Activated CD8-positive, alpha-beta memory T cell treated with anti-CD3 and anti-CD28 coated beads, Interleukin-2, amount 10 ng/mL, durations not matched to agents 7 days and 5 days (primary cell): ENCODE measurements at places on chromosomes 5 and 9.

DNA sequence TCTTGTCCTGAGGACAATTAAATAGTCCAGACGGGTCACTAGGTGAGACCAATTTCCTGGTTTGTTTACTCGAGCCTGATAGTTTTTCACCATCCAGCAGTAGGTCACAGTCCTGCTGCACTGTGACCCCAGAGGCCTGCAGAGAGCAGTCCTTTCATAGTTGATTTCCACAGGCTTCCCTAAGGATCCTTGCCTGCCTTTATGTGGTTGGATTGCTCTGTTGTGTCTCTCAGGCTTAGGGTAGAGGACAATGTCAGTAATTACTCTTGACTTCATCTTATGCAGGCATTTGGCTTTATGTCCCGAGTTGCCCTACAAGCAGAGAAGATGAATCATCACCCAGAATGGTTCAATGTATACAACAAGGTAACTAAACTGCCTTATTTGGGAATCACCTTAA lies 9.0 kb upstream of the CATSPER3 start:
- DNase-seq, result no peak

GRCh38 chr5:91042936-91043255 lies 340.2 kb downstream of the ARRDC3 start:
- no peak for DNase-seq

GRCh38 chr5:61619289-61619688 lies 287.2 kb downstream of the ZSWIM6 start:
- DNase-seq, result no peak

DNA sequence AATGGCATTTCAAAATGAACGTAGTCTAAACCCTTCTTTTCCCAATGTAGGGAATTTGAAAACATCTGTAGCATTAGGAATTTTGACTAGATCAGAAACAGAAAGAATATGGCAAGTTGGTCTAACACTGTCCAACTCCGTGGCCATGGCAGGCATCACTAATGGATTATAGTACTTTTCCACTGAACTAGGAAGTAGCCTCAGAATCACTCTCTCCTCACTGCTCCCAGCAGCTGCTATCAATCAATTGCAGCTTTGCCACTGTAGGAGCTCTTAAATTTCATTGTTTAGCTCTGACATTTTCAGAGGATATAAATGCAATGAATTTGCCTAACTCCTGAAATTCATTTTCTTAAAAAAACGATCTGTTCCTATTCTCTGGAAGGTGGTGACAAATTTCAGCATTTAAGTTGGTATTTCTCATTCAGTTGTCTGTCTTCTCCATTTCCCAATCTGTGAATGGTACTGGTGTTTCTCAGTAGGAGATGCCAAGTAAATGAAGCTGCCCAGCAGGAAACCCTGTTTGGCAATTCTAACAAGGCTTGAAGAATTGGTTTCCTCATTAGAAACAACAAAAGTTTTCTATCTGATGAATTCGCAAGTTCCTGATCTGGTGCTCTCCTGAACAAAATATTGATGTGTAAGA lies 64.7 kb downstream of the TLR4 start:
- no peak for DNase-seq

DNA sequence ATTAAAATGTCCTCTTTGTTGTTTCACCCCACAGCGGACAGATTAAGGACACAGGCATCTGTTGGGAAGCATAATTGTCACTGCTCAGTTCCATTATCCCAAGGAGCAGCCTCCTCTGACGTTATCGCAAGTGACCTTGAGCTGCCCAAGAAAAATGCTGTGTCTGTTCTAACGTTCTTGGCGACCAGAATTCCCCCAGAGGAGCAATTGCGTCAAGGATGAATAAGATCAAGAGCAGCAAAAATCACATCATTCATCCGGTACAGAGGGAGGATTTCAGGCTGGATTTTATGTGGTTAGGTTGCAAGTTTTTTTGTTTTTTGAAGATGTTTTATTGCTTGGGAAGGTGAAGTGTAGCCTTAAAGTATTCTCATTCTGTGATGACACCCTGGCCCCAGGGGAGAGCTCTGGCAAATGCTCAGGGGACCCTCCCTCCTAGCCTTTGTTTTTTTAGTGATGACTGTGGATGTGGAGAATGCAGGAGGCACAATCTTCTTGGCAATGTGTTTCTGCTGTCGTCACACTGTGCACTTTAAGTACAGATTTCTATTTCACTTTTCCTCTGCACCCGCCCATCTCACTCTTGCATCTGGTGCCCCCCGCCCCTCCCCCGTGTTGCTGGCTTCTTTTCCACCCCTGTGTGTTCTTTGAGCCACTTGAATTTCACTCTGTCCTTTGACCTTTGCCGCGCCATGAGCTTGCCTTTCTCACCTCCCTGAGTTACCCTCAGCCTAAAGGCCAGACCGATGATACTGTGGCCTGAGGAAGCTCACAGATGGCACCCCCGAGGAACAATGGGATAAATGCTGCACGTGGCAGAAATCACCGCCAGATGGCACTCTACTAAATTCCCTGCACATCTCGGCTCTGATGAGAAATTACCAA lies 308.5 kb downstream of the RAB3C start:
- peak; percentile 73 for DNase-seq

- DNase-seq, result no peak
Measured at GRCh38 chr9:93038918-93039317, 19.6 kb upstream of the SUSD3 start.

DNA sequence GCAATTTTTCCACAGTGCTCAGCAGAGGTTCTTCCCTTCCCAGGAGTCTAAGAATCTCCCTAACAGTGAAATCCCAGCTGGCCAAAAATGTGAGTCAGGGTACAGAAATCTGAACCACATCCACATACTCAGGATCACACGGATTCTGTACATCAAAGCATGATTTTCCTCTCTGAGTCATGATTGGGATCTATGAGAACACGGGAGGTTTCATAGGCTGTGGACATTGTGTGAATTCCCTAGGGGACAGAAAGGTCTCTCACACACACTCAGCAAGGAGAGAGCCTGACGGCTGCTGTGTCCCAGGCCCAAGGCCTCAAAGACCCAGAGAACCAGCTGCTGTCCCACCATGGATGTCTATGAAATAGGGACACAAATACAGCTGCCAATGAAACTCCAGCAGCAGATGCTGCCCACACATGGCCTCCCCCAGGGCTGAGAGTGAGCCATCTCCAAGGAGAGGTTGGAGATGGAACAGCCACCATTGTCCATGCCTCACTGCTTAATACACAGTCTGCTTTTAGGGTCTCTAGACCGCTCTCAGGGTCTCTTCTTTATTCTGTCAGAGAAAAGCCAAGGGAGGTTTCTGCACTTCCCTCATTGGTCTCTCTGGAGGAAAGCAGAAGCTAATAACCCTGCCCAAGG lies 102.7 kb downstream of the ADAMTS12 start:
- DNase-seq, result no peak

DNA sequence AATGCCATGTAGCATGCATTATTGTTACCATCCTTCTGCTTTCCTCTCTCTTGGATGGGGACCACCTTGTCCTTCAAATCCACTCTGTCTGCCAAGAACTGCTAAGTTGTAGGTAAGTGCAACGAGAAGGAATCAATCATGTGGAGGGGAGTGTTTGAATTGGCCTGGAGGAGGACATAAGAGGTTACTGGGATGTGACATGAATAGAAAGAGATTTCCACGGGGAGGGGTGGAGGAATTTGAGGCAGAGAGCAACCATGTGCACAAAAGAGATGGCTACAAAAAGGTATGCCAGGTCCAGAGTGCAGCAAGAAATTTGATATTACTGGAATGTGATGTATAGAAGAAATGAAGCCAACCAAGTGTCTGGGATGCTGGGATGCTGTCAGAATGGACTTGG lies 648.9 kb upstream of the KLF4 start:
- no peak for DNase-seq

DNA sequence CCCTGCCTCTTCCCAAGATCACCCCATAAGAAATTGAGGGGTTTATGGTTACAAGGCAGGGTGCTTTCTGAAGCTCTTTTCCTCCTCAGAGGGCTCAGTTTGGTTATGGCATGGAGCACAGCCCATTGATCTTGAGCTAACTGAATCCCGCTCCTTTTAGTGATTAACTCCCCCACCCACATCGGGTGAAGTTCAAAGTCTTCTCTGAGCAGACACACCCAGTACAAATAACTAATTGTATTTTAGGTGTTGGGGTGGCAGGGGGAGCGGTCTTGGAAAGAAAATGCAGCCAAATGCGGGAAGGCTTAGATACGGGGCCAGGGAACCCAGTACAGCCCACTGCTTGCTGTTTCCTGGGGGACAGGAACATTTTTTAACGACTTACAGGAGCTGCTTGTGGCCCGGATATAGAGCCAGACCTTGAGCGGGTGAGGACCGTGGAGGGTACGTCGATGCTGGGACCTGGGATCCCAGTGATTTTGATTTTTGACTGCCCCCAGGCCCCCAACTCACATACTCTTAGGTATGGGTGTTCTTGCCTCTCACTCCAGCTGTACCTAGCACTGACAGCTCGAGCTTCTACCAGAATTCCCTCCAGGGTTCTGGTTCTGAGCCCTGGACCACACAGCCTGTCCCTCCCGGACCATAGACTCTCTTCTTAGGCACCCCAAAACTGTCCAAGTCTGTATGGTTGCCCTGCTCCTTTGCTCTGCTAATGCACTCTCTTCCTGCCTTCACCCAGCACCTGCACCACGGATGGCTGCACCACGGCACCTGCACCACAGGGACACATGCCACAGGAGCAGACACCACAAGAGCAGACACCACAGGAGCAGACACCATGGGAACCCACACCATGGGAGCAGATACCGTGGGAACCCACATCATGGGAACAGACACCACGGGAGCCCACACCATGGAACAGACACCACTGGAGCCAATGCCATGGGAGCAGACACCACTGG lies 18.3 kb upstream of the RXRA start:
- no peak for DNase-seq

DNA sequence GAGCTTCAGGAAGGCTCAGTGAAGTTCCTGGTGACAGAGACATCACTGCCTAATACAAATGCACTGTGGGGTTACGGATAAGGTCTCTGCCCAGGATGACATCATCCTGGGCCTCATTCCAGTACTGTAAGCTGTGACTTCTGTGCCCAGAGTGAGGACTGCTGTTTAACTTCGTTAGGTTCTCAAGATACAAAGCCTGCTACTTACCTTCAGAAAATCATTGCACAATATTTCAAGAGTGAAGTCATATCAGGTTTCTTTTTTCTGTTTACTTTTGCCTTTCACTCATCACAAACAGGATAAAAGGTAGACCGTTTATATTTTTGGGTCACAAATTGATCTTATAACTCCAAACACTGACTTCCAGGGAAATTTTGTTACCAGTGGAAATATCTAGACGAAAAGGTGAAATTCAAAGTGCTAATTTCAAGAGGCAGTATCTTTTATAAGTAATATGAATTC lies 241.2 kb downstream of the PIK3R1 start:
- DNase-seq, result no peak
